Fibroblast of skin of abdomen (primary cell): ENCODE measurements at places on chromosomes 1 and 21.

GRCh38 chr1:44036409-44037139 is 5.3 kb upstream of the SLC6A9 start:
- peak; percentile 66 for DNase-seq

DNA sequence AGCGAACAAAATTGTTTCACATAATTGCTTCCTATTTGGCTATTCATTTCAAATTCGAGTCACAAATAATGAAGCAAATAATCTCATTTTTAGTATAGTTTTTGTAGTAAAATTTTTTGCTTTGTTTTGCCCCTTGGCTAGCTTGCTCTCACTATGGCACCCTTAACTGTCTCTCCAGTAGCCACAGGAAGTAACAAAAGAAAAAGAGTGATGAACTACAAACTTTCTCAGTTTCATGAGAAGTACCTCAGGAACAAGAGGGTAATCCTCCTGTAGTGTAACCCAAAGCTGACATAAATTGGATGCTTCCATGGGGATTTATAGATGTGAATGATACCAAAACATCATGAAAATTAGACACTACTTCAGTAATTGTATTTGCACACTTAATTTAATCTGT is 242.9 kb downstream of the BARHL2 start:
- no peak for DNase-seq

DNA sequence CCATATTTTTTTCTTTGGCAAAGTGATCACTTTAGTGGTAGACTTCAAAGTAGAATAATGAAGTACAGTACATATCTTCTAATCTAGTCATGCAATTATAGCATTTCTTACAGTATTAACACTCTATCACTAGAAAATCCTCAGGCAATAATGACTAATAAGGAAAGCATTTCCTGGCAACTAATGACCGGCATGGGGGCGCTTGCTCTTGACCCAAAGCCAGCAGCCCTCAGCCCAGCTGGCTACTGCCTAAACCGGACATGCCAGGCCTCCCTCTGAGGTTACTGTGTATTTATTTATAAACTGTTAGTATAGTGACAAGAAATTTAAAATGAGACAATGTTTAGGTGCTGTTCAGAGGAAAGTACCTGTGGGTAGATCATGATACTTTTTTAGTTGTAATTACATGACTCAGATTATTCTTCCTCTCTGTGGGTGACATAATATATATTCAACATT is 633.8 kb downstream of the PTPRC start:
- peak; percentile 95 for DNase-seq

DNA sequence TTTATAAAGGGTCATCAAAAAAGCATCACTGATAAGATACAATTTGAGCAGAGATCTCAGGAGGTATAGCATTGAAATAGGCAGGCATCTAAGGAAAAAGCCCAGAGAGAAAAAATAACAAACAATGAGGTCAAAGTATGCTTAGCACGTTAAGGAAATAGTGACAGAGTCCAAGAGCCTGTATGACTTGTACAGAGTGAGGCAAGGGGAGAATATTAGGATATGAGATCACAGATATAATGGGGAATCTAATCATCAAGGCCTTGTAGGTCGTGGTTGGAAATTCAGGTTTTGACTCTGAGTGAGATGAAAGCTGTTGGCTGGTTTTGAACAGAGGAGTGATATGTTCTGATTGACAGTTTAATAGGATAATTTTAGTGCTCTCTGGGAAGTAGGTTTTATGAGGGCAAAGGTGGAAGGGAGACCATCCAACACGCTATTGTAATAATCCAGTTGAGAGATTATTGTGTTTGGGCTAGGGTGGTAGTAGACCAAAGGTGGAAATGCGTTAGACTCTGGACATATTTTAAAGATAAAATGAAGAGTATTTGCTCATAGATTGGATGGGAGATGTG is 644.6 kb upstream of the TMPRSS15 start:
- no peak for DNase-seq

- DNase-seq: peak; percentile 13
Measured at GRCh38 chr21:16908077-16908476, 604.8 kb upstream of the CXADR start.
